ENCODE measurements at places on chromosomes 7 and 10. TPM values are rescaled to one million over a fixed set of nuclear protein-coding genes. Genes with fewer than 3 reads are reported as not detected.

DNA sequence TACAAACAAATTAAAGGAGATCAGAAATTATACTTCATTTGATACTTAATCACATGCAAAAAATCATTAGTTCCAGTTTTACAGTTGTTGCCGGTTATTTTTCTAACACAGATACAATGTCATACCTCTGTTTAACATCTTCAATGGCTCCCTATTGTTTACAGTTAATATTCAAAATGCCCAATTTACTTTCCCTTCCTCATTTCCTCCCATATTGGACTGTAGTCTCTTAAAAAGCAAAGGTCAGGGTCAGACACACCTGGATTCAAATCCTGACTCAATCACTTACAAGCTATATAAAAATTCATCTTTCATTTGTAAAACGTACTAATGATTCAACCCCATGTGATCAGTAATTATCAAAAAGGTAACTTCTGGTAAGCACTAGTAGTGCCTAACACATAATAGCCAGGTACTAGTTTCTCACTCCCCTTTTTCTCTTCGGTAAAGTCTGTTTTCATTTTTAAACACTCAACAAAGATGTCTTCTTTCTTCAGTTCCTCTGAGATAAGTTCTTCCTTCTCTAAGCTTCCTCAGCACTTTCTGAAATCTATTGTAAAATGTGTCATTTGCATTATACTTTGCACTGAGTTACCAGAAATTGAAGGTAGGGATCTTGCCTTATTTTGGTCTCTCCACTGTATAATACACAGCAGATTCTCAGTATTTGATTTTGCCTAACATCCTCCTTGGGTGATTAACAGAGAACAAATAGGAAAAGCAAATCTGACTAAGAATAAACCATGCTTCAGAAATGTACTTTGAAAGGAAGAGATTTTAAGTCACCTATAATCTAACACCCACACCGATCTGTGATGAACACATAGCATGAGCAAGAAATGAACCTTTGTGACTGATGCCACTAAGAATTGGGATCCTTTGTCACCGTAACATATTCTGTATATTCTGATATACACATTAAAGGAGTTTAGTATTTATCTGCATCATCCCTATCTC, 16.1 kb downstream of the KMT2C start:
- no peaks in the 10 kb centered on the region for H3K36me3 ChIP-seq
- H3K4me1 ChIP-seq: no peaks in the 10 kb centered on the region
- H3K27me3 ChIP-seq: no peaks in the 10 kb centered on the region
- DNase-seq: no peak

DNA sequence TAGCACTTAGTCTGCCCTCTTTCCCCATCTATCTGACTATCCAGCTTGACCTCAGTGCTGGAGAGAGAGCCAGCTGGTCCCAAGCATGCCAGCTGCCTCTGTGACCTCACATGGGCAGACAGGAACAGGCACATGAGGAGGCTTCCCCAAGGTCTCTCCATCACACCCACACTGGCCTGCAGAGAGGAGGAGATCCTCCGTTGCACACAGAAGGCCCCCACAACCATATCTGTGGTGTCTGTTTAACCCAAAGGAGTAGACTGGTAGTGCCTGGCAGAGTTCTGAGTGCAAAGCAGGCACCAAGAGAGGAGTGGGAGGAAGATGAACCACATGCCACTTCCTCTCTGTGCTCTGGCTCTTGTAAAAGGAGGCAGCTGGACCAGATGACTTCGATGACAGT, 4.8 kb upstream of the ANK3 start:
- no peak overlapping the region for H3K4me3 ChIP-seq
- no peaks in the 10 kb centered on the region for H3K36me3 ChIP-seq
- DNase-seq: no peak
- H3K27me3 ChIP-seq: no peaks in the 10 kb centered on the region
- no peaks in the 10 kb centered on the region for H3K4me1 ChIP-seq
- no peak overlapping the region for H3K27ac ChIP-seq

GRCh38 chr7:115300231-115300870, 378.5 kb downstream of the MDFIC start:
- H3K27ac ChIP-seq: no peak overlapping the region
- no peaks in the 10 kb centered on the region for H3K36me3 ChIP-seq
- no peaks in the 10 kb centered on the region for H3K27me3 ChIP-seq
- peaks cover 5% of the 10 kb centered on the region for H3K4me1 ChIP-seq
- DNase-seq: no peak

DNA sequence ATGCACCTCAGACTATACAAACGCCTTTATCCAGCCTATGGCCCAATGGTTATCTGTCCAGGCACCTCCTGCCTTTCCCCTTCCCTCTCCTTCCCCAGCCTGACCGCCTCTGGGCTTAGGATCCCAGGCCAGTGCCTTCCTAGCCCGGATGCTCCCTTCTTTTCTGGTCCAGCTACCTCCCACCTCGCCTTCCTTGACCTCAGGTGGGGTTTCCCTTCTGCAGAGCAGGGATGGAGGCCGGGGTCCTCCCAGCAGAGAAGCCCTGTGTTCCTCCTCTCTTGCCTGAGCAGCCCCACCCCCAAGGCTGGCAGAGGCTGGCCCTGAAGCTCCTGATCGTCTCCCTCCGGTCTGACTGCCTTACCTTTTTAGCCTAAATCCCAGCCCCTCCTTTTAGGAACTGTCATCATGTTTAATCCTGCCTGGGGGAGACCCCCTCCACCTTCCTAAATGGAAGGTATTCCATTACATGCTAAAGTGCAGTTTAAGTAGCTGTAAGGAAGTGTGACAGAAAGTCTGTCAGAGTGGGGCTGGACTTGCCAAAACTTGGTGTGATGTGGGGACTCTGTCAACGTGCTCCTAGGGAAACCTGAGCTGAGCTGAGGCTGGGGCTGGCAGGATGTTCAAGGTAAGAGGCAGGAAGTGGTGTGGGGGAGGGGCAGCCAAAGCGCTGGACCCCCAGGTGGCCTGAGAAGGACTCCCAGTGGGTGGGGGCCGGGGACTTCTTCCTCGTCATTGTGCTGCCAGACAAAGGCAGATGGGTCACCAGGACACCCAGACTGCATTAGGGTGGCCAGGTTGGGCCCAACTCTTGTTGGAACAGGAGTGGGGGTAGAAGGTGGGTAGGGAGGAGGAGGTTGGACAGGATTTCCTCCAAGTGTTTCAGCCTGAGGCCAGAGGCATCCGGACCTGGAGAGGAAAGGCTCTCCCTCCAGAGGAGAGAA, 39.5 kb downstream of the LBX1 start:
- DNase-seq: no peak
- no peak overlapping the region for H3K4me3 ChIP-seq

The COL13A1 gene
- 0.68 TPM for total RNA-seq

The UTF1 gene
- not detected for total RNA-seq

- H3K27ac ChIP-seq: no peak overlapping the region
- no peak for DNase-seq
- no peaks in the 10 kb centered on the region for H3K27me3 ChIP-seq
- H3K4me3 ChIP-seq: no peak overlapping the region
- H3K4me1 ChIP-seq: no peaks in the 10 kb centered on the region
- no peaks in the 10 kb centered on the region for H3K36me3 ChIP-seq
These were observed 250.2 kb downstream of the DPP6 start for GRCh38 chr7:154302380-154302779.
